ENCODE measurements at places on chromosomes 7 and 10.

- no peak for DNase-seq
Observed at GRCh38 chr7:135920478-135920877, 56.7 kb downstream of the MTPN start.

- DNase-seq = no peak
Observed at GRCh38 chr10:103569896-103570295, 76.4 kb downstream of the NEURL1 start.

- DNase-seq = no peak
Observed at GRCh38 chr7:36400606-36401005, 10.9 kb downstream of the ANLN start.

- peak; percentile 3 for DNase-seq
Observed at GRCh38 chr7:3154881-3155494, 111.3 kb upstream of the CARD11 start.

DNA sequence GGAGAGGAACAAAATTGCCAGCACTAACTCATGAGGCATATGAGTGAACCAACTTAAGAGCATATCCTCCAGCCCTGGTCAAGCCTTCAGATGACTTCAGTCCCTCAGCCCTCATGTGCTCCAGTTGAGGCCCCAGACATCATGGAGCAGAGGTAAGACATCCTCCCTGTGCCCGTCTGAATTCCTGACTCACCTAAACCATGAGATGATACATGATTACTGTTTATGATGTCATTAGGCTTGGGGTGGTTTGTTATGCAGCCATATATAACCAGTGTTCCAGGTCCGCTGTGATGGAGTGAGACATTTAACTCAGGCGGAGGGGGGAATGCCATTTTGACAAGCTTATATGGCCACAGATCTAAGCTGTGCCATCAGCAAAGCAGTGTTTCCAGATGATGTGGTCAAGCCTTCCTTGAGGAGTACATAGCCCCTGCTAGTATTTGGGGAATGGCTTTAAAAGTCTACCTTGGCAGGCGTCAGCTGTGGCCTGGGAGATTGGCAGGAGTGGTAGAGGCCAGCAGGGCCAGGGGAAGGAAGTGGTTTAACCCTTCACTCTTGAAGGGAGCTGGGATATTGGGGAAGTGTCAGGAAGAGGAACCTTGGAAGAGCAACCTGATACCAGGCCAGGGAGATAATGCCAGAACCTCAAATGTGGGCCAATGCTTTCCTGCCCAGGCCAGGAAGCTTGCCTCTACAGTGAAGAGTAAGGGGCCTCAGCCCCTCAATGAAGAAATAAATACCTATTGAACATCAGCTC lies 343.0 kb upstream of the PODXL start:
- DNase-seq = no peak

DNA sequence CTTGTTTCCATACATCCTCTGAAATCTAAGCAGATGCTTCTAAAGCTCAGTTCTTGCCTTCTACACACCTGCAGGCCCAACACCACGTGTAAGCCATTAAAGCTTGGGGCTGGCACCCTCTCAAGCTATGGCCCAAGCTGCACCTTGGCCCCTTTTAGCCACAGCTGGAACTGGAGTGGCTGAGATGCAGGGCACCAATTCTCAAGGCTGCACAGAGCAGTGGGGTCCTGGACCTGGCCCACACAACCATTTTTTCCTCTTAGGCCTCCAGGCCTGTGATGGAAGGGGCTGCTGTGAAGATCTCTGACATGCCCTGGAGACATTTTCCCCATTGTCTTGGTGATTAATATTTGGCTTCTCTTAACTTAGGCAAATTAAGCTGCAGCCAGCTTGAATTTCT lies 38.8 kb upstream of the ZMYND11 start:
- DNase-seq = no peak
